Stimulated activated CD4-positive, alpha-beta T cell treated with anti-CD3 and anti-CD28 coated beads, Interleukin-15, amount 100 ng/mL, for 1 hour (primary cell): ENCODE measurements at places on chromosomes 3 and 15.

DNA sequence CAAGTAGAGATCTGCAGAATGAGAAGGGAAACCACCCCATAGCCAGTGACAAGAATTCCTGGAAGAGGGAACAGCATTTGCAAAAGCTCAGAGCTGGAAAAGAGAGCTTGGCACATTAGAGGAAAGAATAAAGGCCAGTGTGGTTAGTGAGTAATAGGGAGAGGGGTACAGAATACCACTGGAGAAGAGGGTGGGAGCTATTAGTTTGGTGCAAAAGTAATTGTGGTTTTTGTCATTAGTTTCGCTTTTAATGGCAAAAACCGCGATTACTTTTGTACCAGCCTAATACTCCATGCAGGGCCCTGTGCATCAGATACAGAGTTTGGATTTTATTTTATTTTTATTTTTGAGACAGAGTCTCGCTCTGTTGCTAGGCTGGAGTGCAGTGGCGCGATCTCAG lies 9.8 kb downstream of the SLC24A1 start:
- DNase-seq: no peak

DNA sequence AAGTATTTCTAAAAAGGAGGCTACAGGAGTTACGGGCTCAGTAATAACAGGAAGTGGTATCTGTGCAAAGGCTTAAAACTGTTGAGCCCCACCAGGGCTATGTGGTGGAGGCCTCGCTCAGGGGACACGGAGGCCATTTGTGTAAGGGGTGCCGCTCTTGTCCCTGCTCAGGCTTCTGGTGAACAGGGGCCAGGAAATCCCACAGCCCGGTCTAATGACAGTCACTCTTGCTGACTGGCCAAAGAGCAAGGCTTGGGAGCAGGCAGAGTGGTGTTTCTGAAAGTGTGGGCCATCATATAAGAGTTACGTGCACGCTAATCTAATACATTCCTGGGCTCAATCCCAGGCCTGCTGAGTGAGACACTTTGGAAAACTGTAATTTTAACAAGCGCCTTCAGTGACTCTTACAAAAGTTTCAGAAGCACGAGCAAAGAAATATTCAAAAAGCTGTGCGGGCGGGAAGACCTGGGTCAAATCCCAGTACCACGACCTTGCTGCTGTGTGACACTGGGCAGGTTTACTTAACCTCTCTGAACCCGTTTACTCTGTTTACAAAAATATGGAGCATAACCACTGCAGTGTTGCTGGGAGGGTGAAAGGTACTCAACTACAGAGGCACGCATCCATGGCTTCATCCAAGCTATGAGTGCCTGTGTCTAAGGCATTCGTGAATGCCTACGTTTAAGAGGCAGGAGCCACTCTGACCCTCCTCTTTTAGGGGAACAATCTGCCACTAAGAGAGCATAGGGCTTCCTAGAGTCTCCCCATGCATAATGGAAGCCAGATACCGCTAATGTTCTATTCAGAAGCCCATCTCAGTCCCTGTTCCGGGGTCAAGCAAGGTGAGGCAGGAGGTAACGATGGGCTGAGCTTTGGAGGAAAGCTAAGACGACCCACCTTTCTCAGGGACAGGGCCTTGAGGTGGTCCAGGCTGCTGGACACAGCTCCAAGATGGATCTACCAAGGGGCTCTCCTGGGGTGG lies 2.0 kb downstream of the ATP10A start:
- no peak for DNase-seq

GRCh38 chr3:156293566-156293965 lies 173.2 kb downstream of the KCNAB1 start:
- DNase-seq: no peak

GRCh38 chr3:27779176-27779575 lies 57.1 kb upstream of the EOMES start:
- no peak for DNase-seq

DNA sequence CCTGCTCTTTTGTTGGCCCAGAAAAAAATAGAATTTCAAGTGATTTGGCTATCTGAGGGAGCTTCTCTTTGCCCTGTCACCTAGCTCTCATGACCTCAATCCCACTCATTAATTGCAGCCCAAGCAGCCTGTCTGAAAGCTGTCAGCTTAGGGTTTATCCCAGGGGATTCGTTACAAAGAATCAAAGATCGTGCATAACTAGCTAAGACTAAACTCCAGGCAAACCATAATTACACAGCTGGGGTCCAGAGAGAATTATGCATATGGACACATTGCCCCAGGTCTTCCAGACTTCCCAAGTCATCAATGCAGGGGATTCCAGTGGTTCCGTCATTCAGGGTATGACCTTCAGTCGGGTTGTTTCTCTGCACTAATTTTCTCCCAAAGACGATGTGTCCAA lies 91.6 kb upstream of the CBLB start:
- DNase-seq: no peak
